ENCODE measurements at places on chromosomes 3 and 15.

DNA sequence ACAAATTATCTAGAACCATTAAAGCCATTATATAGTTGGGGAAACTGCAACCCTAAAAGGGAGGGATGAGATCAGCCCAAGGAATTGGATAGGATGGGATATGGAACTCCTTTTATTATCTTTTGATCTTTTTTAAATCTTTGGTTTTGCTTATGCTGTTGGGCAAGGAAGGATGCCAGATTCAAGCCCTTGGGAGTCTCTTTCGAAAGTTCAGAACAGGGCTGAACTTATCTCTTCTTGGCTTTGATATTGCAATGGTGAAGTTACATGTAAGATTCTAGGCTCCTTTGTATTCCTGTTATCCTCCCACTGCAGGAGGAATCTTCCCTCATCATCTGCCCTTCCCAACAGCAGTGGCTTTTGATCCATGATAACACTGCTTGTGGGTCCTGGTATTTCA, 10.0 kb upstream of the SLC22A13 start:
- no peak for DNase-seq

GRCh38 chr3:167346171-167346570, 33.9 kb downstream of the ZBBX start:
- no peak for DNase-seq

- peak; percentile 86 for DNase-seq
These were observed 57.8 kb downstream of the NEK10 start for GRCh38 chr3:27311400-27311799.

DNA sequence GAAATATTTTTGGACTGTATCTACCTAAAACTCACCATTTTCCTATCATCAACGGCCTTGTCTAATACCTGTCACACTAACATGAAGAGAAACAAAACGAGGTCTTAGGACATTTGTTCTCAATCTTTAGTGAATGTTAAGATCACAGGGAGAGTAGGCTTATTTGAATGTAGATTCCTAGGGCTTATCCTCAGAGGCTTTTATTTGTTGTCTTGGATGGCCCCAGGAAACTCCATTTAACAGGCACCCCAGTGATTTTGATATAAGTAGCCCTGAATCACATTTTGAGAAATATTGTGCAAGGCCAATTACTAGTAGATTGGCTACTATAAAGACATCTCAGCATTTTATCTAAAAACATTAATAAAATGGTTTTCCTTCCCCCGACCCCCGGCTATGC, 367.4 kb downstream of the GAP43 start:
- no peak for DNase-seq

GRCh38 chr15:75861750-75862402, 18.6 kb downstream of the UBE2Q2 start:
- no peak for DNase-seq

DNA sequence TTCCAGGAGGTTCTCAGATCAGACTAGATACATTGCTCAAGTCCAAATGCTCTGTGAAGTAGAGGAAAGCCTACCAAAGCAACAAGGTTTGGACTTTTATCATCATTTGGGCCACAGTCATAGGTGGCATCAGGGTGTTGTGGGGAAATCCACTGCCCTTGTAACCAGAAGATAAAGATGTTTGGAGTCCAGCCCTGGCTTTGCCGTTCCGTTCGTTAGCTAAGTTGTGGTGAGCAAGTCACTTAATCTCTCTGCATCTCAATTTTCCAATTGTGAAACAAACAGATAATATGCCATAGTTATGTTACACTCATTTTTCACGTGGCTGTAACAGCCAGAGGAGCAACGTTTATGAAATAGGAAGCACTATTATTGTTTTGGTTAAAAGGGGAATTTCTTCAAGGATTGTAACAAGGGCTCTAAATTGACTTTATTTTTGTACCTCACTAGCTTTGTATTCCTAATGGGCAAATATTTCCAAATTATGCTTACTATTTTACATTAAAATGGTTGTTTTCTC, 125.6 kb downstream of the CD47 start:
- DNase-seq: no peak

- no peak for DNase-seq
These were observed 4.4 kb upstream of the VHL start for GRCh38 chr3:10137178-10137577.

GRCh38 chr3:167084545-167084944, 295.6 kb downstream of the ZBBX start:
- DNase-seq: no peak

DNA sequence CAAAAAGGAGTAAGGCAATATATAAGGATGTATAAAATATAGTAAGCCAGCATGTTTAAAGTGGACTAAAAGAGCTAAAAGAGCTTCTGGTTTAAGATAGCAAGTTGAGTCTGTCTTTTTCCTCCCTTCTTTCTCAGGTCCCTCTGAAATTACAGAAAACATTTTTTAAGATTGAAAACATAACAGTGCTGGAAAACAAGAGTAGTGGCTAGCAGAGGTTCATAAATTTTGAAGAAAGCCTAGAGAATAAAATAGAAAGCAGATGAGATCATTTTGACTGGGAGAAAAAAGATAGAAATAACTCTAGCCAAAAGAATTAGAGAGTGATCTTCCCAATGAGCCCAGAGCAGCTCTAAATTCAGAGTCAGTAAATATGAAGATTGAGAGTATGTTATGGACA, 41.9 kb downstream of the ATP8B4 start:
- DNase-seq: no peak
